Breast epithelium (tissue), 4 donors: ENCODE measurements at places on chromosomes 11 and 22.

GRCh38 chr11:126426106-126426505, 70.6 kb downstream of the ST3GAL4 start:
- no peaks in the 10 kb centered on the region for H3K36me3 ChIP-seq
- no peak overlapping the region for H3K27ac ChIP-seq
- no peaks in the 10 kb centered on the region for H3K4me1 ChIP-seq
- no peaks in the 10 kb centered on the region for H3K27me3 ChIP-seq
- no peak for DNase-seq
- no peak overlapping the region for H3K4me3 ChIP-seq

DNA sequence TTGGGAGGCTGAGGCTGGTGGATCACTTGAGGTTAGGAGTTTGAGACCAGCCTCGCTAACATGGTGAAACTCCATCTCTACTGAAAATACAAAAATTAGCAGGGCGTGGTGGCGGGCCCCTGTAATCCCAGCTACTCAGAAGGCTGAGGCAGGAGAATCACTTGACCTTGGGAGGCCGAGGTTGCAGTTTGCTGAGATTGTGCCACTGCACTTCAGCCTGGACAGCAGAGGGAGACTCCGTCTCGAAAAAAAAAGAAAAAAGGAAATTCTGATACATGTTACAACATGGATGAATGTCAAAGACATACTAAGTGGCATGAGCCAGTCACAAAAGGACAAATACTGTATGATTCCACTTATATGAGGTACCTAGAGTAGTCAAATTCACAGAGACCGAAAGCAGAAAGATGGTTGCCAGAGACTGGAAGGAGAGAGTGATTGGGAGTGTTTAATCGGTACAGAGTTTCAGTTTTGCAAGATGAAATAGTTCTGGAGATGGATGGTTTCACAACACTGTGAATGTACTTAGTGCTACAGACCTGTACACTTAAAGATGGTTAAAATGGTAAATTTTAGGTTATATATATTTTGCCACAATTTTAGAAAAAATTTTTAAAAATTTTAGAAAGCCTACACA, 92.3 kb downstream of the BLID start:
- H3K27ac ChIP-seq: peak overlapping the region; percentile 26
- DNase-seq: no peak
- no peaks in the 10 kb centered on the region for H3K27me3 ChIP-seq
- H3K4me1 ChIP-seq: no peaks in the 10 kb centered on the region
- H3K36me3 ChIP-seq: no peaks in the 10 kb centered on the region

DNA sequence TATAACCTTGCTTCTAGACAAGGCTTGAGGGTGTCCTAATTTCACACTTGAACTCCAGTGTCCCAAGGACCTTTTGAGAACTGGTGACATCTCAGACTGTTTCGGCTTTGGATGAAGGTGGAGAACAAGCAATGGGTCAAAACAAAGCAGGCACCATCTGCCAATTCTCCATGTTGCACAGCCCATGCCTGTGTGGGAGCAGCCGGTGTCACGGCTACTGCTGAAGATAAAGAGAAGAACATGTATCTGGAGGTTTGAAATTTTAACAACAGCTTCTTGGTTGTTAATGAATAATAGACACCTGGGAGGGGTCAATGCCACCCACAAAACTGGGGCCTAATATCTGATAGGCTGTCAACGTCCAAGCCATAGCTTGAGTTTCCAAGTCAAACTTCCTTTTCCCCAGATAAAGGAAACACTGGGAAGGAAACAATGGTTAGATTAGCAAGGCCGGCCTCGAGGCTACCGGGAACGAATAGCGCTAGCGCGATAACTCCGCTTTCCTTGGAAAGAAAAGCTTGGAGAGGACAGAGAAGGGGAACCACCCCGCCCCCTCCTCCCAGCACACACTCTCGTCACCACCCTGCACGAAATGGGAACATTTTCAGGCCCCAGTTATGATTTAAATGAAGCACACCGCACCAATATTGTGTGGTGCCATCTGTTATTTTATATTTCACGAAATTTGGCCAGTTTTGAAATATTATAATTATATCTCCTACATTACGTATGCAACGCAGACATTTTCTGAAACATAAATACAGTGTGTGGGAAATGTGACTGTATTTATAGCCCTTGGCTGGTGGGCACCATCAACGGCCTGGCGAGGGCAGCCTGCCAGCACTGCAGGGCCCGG, 21.8 kb upstream of the OPCML start:
- H3K27me3 ChIP-seq: peaks cover 4% of the 10 kb centered on the region
- no peaks in the 10 kb centered on the region for H3K4me1 ChIP-seq
- H3K27ac ChIP-seq: no peak overlapping the region
- DNase-seq: no peak
- H3K36me3 ChIP-seq: no peaks in the 10 kb centered on the region
- no peak overlapping the region for H3K4me3 ChIP-seq

- peak overlapping the region; percentile 98 for H3K27ac ChIP-seq
- H3K36me3 ChIP-seq: no peaks in the 10 kb centered on the region
- peaks cover 8% of the 10 kb centered on the region for H3K4me1 ChIP-seq
- peak overlapping the region; percentile 86 for H3K4me3 ChIP-seq
- peak; percentile 35 for DNase-seq
- H3K27me3 ChIP-seq: no peaks in the 10 kb centered on the region
Observed at GRCh38 chr11:125591649-125592304, 875 bp upstream of the STT3A start.

GRCh38 chr11:116640641-116641402, 132.0 kb downstream of the BUD13 start:
- H3K36me3 ChIP-seq: no peaks in the 10 kb centered on the region
- no peak overlapping the region for H3K27ac ChIP-seq
- no peak overlapping the region for H3K4me3 ChIP-seq
- H3K27me3 ChIP-seq: no peaks in the 10 kb centered on the region
- DNase-seq: no peak
- no peaks in the 10 kb centered on the region for H3K4me1 ChIP-seq

DNA sequence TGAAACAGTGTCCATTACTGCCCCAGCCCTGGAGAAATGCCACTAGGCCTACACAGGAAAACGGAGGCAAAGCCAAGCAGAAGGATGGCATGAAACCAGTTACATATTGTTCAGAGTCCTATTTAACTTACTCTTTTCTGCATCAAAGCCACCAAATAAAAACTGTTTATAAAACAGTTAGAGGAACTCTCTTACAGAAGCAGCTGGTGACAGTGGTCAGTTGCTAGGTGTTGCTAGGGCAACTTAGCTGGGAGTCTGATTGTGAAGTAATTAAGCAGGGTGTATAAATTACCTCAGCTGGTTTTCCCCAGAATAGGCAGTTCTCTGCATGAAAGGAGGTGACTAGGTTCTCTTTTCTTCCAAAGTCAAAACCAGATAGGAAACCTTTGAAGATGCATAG, 115.6 kb upstream of the ZBED5 start:
- H3K4me1 ChIP-seq: no peaks in the 10 kb centered on the region
- no peak for DNase-seq
- no peak overlapping the region for H3K4me3 ChIP-seq
- no peaks in the 10 kb centered on the region for H3K36me3 ChIP-seq
- no peak overlapping the region for H3K27ac ChIP-seq

- H3K4me1 ChIP-seq: no peaks in the 10 kb centered on the region
- H3K36me3 ChIP-seq: no peaks in the 10 kb centered on the region
- DNase-seq: no peak
- H3K27me3 ChIP-seq: no peaks in the 10 kb centered on the region
- no peak overlapping the region for H3K4me3 ChIP-seq
Observed at GRCh38 chr11:1858154-1858553, 5.3 kb downstream of the LSP1 start.

DNA sequence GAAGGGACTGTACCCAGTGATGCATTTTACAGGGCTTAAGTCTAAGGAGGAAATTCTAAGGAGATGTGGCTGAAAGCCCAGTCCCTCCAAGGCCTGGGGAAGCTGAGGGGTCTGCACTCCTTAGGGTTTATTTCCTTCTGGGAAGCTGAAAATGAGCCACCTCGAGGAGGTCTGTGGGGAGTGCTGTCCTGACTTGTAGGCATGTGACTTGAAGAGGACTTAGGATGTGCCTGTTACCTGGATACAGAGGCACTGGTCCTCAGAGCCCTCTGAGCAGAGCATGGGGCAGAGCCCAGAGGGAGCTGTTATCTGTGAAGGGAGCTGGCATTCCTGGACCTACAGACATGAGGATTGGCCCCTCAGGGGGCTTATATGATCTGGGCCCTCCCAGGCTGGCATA, 77.1 kb downstream of the TP53I11 start:
- no peak overlapping the region for H3K4me3 ChIP-seq
- no peak for DNase-seq
- no peak overlapping the region for H3K27ac ChIP-seq
- H3K36me3 ChIP-seq: no peaks in the 10 kb centered on the region
- H3K4me1 ChIP-seq: no peaks in the 10 kb centered on the region
- H3K27me3 ChIP-seq: no peaks in the 10 kb centered on the region

DNA sequence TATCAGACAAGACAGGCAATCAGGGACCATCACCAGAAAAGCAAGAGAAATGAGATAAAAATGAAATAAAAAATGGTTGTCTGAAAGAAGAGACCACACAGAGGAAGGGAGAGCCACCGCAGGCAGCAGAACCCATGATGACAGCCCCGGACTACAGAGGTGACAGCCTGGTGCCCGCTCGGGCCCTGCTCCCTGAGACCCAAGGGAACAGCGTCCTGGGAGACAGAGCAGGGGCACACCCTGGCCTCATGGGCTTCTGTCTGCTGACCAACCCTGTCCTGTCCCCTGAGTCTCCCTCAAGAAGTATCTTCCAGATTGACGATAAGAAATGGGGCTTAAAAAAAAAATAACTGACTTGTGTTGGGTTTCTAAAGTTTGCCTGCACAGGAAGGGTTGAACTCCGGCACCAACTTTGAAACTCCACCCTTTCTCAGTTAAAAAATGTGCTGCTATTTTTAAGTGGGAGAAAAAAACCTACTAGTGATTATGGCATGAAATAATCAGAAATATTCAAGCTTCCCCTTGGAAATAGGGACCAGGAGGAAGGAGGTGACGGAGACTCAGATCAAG, 70.1 kb upstream of the TTLL12 start:
- no peak overlapping the region for H3K4me3 ChIP-seq
- DNase-seq: no peak
- H3K4me1 ChIP-seq: no peaks in the 10 kb centered on the region
- no peaks in the 10 kb centered on the region for H3K27me3 ChIP-seq
- H3K27ac ChIP-seq: no peak overlapping the region
- no peaks in the 10 kb centered on the region for H3K36me3 ChIP-seq
